ENCODE measurements at places on chromosomes 5 and 9.

DNA sequence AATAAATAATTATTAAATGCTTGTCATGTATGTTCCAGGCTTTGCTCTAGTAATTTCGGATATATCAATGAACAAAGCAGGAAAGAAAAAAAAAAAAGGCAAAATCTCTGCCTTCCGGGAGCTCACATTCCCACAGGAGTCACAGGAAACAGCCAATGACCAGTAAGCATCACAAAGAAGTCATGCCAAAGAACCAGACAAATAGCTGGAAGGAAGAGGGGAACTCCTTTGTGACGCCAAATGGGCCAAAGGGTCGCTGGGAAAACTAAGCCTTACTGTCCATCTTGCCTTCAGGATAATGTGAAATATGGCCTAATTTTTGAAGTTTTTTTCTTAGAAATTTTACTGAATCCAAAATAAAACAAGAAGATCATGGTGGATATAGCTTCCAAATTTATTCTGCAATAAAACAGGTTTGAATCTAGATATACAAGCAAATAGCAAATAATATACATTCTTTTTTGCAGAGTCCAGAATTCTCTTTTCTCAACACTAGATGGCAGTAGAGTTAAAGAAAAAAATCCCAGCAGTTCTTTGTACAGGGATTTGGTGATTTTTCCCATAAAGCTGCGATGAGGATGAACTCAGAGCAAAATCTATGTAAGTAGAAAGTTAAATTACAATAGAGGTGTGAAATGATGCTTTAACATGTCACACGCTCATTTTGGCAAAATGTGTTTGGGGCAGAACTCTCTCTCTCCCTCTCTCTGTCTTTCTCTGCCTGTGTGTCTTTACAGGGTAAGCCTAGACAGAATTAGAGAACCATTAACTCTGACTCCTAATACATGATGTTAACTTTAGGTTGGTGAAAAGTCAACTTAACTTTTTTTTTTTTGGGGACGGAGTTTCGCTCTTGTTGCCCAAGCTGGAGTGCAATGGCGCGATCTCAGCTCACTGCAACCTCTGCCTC, 60.0 kb upstream of the TUT7 start:
- peak; percentile 16 for DNase-seq

- no peak for DNase-seq
Measured at GRCh38 chr9:80784647-80785046, 904.7 kb downstream of the TLE1 start.

DNA sequence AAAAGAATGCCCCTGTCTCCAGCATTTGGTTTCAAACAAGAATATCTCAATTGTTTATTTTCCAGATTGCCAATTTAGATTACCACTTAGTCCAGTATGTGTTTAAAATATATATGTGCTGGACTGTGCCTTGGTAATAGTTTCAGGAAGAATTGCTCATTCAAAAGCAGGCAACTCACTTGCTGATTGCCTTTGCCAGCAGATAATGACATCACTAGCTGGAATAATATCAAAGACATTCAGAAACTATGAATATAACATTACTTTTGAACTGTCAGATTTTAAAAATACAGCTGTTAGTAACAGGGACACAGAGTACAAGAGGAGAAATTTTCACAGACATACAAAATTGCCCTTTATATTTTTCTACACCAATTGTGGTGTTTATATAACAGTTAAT, 96.0 kb upstream of the ITGA2 start:
- DNase-seq: no peak

DNA sequence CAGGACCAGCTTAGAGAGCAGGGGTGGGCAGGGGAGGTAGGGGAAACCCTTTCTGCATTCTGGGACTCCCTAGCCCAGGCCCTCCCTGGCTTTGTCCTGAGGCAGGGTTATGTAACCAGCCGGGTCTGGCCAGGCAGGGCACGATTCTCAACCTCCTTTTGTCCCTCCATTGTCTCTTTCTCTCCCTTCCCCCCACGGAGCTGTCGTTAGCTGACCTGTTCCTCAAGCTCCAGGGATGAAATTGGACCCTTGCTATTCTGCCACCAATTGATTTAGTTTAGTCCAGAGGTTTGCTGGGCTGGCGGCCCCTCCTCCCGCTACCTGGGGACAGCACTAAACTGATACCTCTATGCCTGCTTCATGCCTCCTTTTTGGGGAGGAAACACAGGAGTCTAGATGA, 9.4 kb upstream of the NDST1 start:
- no peak for DNase-seq

GRCh38 chr9:23887781-23888180, 61.7 kb upstream of the ELAVL2 start:
- DNase-seq: no peak

Data from SK-N-DZ (cell line).